NK-92 treated with Interleukin-12 subunit alpha and Interleukin-12 subunit beta, amount 100 ng/mL, for 24 hours (cell line): ENCODE measurements at places on chromosomes 6 and 20.

- DNase-seq: no peak
Observed at GRCh38 chr6:44896701-44897100, 431.4 kb upstream of the RUNX2 start.

DNA sequence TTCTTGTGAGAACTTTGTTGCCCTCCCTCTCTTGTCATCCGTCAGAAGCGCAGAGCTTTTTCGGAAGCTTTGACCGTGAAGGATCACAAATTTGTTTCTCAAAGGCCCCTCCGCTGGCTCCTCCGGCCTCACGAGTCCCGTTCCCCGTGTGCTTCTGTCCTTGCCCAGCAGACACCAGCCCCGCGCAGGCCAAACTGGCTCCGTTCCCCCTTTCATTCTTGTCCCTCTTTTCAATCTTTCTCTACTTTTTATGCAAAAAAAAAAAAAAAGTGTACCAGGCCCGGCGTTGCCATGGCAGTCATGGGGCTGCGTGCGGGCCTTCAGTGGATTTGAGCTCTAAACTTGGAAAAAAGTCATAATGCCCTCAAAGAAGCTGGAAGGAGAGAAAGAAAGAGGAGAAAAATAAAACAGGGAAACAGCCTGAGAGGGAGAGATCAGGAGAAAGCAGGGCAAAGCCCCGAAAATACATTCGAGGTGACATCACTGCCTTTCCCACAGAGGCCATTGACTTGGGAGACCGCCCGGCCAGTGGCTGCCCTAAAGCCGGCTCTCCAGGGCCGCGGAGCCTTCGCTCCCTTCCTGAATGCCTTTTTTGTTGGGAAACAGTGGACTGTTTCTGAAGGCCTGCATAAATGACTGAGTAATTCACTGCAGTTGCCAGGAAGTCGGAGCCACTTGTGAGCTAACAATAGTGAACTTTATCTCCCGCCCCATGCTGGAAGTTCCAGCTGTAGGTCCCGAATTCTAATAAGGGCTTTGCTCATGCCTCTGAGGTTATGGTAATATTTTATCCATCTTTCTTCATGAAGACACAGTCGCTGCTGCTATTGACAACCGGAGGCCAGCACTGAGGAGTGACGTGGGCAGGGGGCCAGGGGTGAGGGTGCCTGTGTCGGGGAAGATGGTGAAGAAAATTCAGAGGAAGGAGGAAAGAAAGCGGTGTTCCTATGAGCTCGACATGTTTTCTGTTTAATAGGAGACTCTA lies 670.9 kb downstream of the QKI start:
- DNase-seq: no peak

DNA sequence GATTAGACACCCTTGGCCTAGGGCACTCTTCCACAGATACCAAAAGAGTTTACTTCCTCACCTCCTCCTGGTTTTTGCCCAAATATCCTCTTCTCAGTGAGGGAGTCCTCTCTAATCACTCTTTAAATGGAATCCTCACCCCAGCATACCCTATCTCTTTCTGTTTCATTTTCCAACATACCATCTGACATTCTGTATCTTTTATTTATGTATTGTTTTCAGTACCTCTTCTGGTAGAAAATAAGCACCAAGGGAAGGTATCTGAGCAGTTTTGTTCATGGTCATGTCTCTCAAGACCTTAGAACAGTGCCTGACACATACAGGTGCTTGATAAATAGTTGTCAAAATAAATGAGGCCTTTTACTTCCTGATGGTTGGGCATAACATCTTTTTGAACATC lies 55.1 kb downstream of the KIAA0408 start:
- DNase-seq: no peak

DNA sequence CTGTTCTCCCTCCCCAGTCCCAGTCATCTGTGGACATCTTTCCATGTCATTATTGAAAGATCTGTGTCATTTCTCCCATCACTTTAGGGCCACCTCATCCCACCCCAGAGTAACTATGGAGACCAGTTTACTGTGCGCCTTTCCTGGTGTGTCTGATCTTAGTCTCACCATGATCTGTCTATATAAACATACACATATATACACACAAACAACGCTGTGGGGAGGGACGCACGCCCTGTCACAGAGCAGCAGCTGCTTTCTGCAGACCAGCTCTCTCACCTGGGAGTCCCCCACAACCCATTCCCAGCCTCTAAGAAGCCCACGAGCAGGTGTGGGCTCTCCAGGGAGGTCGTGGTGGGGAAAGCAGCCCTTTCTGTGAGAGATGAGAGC lies 68.1 kb upstream of the TOX2 start:
- no peak for DNase-seq

GRCh38 chr20:38833154-38833856 lies 27.8 kb downstream of the PPP1R16B start:
- no peak for DNase-seq

- no peak for DNase-seq
Observed at GRCh38 chr6:27066381-27066780, 181.1 kb upstream of the PRSS16 start.

DNA sequence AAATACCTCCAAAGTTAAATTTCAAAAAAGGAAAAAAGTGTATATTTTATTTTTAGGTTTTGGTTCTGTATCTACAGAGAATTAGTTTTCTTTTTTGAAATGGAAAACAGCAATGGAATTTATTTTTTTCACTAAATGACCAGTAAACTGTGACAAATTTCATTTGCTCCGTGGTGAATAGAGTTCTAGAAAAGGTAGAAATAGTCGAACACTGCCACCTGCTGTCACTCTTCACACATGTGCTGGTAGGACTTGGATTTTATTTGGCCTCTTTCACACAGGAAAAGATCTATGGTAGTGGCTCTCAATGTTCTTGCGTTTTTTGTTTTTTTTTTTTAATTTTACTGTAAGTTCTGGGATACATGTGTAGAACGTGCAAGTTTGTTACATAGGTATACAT lies 312.5 kb downstream of the EYA4 start:
- no peak for DNase-seq

GRCh38 chr20:40630713-40631112 lies 58.3 kb downstream of the MAFB start:
- DNase-seq: no peak

DNA sequence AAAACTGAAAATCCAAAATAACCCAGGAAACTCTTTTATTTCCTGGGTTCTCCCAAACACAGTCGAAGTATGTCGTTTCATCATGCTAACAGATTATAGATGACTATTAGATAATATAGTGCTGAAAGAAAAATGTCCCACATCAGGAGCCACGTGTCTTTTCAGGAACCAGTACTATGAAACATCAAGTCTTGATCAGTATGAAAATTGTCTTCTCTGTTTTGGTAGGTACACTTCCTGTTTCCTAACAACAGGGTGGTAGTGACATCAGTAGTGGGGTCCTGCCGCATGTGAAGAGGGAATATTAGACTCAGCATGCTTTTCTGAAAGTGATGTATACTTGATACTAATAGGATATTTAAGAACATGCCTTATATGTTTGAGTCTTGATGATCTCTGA lies 136.7 kb downstream of the HIVEP1 start:
- DNase-seq: no peak

- no peak for DNase-seq
Observed at GRCh38 chr6:90497411-90497810, 89.5 kb downstream of the MAP3K7 start.

DNA sequence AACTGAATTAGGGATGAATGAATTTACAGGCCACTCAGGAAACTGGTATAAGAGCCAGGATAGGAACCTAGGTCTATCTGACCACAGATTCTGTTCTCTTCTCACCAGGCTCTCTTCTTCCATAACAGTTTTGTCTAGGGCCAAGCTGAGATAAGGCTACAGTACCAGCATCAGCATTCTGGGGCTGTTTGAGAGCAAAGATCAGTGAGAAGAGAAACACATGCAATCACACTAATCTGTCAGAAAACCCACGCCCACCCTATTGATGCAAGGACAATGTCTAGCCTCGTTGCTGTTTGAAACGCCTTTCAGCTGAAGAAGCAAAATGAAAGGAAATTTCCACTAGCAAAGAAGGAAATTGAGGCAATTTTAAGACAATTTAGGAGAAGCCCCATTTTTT lies 137.7 kb downstream of the LCA5 start:
- no peak for DNase-seq
